Naive thymus-derived CD8-positive, alpha-beta T cell (primary cell): ENCODE measurements at places on chromosomes 3 and 15. TPM values are rescaled to one million over a fixed set of nuclear protein-coding genes. Genes with fewer than 3 reads are reported as not detected.

- peaks cover 37% of the 10 kb centered on the region for H3K4me1 ChIP-seq
- peak overlapping the region; percentile 98 for H3K4me3 ChIP-seq
- peak overlapping the region; percentile 98 for H3K27ac ChIP-seq
- H3K27me3 ChIP-seq, result no peaks in the 10 kb centered on the region
- H3K36me3 ChIP-seq, result no peaks in the 10 kb centered on the region
Observed at GRCh38 chr3:179148616-179149405, 654 bp downstream of the PIK3CA start.

GRCh38 chr3:185757176-185757575, 67.7 kb downstream of the IGF2BP2 start:
- peaks cover 22% of the 10 kb centered on the region for H3K27me3 ChIP-seq
- no peak overlapping the region for H3K4me3 ChIP-seq
- H3K36me3 ChIP-seq, result no peaks in the 10 kb centered on the region

DNA sequence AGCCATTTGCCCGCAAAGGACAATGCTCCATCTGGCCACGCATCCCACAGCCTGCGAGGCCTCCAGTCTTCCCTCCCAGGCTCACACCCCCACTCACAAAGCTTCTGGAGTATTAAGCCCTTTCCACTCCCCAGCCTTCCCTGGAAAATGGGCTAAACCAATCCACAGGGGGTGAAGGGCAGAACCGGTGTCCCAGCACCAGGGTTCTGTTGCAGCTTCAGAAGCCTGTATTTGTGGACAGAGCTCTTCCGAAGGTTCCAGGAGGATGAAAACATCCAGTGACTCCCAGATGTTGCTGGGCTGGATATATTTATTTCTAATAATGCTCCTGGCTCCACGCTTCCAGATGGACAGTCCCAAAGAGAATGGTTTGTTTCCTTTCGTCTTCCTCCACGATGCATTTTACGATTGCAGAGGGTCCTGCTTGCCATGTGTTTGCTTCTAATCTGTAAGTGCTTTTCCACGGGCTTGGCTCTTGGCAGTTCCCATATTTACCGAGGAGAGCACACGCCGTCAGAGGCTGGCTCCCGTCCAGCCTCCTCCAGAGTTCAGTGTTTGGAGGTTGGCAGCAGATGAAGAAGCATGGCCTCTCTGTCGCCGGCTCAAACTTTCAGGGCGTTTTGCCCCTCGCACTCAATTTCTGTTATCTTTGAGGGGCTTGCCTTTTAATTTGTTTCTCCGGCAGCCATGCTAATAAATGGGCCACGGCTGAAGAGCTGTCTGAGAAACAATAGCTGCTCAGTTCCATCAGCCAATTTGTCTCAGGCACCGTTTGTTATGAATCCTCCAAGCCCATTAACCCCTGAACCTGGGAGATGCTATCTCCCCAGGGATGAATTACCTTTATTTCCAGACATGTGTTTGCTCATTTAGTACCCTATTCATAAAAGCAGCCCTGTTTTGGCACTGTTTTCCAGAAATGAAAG, 367.9 kb upstream of the PROK2 start:
- peaks cover 4% of the 10 kb centered on the region for H3K4me1 ChIP-seq
- H3K27me3 ChIP-seq, result peaks cover 4% of the 10 kb centered on the region
- no peak for DNase-seq
- no peak overlapping the region for H3K4me3 ChIP-seq
- H3K27ac ChIP-seq, result peak overlapping the region; percentile 89

- H3K36me3 ChIP-seq, result no peaks in the 10 kb centered on the region
- no peak overlapping the region for H3K4me3 ChIP-seq
- DNase-seq, result no peak
- no peaks in the 10 kb centered on the region for H3K4me1 ChIP-seq
- peaks cover 5% of the 10 kb centered on the region for H3K27me3 ChIP-seq
- H3K27ac ChIP-seq, result no peak overlapping the region
Observed at GRCh38 chr3:146222204-146223046, 28.5 kb downstream of the PLSCR4 start.

RFTN1 gene
- 61.4 TPM for total RNA-seq

GRCh38 chr3:130900959-130901358, 7.1 kb downstream of the ATP2C1 start:
- H3K27me3 ChIP-seq, result no peaks in the 10 kb centered on the region
- no peak for DNase-seq
- peaks cover 25% of the 10 kb centered on the region for H3K4me1 ChIP-seq
- no peaks in the 10 kb centered on the region for H3K36me3 ChIP-seq
- H3K27ac ChIP-seq, result peak overlapping the region; percentile 29
- H3K4me3 ChIP-seq, result no peak overlapping the region

DNA sequence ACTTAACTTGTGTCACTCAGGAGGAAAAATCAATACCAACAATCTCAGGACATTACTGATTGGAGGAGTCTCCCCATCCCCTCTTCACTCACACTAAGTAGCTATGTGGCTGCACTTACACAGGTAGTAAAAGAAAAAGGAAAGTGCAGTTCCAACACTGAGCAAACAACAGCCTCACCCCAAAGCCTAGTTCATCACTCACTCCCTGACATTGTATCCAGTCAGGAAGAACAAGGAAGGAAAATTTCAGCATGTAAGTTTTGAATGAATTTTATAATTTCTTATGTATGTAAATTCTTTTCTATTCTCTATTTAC, 273.4 kb downstream of the IGSF11 start:
- H3K4me1 ChIP-seq, result no peaks in the 10 kb centered on the region
- H3K27me3 ChIP-seq, result no peaks in the 10 kb centered on the region
- H3K4me3 ChIP-seq, result no peak overlapping the region
- DNase-seq, result no peak
- no peaks in the 10 kb centered on the region for H3K36me3 ChIP-seq
- no peak overlapping the region for H3K27ac ChIP-seq
